ENCODE measurements at places on chromosomes 6 and 20.

DNA sequence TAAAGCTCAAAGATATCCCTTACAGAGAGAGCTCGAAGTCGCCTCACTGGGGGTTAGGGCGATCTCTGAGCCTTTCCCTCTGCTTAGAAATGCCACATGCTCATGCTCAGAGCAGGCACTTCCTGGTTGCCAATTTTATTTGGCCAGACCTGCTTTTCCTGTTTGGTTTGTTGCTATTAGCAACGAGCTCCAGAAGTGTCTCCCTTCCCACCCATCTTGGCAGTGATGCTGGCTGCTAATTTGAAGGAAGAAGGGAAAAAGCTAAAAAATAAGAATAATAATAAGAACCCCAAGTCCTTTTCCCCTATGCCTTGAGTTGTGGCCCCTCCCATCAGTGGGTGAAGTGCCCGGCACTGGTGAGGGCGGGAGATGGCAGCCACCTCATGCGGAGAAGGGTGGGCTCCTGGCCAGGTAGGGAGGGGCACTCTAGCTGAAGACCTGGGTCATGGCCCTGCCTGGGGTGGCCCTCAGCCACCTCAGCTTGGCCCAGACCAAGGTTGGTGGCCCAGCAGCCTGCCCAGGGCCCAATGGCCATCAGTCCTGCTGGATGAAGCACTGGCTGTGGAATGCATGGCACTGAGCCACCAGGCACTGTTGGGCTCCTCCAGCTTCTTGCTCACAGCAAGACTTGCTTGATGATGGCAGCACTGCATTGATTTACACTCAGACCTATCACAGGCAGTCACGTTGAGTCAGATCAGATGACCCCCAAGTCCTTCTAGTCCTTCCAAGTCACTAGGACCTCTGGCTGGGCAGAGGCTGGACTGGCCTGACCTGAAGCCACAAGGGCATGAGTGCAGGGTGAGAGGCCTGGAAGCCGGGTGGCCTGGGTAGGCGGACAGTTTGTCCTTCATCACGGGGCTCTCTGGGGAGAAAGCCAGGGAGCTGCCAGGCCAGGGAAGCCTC is 79.0 kb downstream of the SYNJ2 start:
- peak; percentile 91 for DNase-seq

- no peak for DNase-seq
These were observed 20.8 kb upstream of the FAM83D start for GRCh38 chr20:38905375-38905774.

GRCh38 chr6:145331066-145331465 is 404.3 kb downstream of the EPM2A start:
- DNase-seq: no peak

GRCh38 chr20:43140726-43141125 is 49.0 kb downstream of the PTPRT start:
- no peak for DNase-seq

DNA sequence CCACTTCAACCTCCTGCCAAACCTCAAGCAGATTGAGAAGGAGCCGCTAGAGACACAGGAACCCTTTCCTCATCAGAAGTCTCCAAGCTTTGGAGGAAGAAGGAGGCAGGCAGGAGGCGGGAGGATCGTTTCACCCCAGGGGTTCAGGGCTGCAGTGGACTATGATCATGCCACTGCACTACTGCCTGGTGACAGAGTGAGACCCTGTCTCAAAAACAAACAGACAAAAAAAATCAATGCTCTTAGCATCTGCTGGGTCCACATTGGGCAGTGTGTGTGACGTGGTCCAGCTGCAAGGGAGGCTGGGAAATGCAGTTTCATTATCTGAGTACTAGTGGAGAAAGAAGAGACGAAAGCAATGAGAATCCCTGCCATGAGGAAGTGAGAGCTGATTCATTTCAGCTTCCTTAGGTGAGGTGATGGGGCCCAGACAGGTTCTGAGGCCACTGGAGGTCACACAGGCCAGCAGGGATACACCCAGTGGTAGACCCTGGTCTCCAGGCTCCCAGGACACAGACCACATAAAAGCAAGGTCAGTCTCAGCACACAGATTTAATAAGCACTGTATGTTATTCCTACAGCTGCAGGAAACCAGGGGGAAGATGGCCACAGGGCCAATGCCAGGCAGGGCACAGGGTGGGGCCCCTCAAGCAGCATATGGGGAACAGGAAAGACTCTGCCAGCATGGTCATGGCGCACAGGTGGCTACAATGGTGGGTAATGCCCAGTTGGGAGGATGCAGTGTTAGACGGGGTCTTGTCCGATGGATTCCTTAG is 4.3 kb downstream of the GFRA4 start:
- DNase-seq: no peak

- DNase-seq: no peak
These were observed 178.3 kb downstream of the CARMIL1 start for GRCh38 chr6:25457516-25457915.

DNA sequence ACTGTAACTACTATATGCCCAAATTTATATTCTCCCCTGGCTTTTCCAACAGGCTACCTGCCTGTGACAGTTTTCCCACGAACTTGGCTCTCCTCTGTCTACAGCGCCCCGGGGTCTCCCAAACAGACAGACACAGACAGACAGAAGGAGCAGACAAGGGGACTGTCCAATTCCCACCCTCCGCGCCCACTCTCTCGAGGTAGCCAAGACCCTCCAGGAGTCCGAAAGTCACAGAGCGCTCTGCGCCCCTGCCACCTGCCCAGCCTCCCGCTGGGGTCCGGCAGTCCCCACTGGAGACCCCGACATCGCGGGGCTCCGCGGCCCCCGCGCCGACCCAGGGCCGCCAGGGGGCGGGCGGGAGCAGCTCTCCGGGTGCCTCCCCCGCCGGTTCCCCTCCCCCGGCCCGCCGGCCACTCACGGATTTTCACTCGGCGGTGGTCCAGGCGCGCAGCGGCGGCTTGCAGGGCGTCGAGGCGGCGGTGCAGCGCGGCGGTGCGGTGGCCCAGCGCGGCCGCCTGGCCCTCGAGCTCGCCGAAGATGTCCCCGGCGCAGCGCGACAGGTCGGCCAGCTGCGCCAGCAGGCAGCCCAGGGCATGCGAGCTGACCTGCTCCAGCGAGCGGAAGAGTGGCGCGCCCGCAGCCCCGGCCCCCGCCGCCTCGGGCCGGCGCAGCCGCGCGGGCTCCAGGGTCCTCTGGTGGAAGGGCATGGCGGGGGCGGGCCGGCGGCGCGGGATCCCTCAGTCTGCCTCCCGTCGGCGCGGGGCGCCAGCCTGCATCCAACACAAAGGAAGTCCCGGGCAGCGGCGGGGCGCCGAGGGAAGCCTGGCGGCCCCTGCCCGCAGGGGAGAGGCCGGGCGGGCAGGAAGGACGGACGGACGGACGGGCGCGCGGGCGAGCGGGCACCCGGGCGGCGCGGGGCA is 81.3 kb upstream of the CCDC28A start:
- peak; percentile 86 for DNase-seq

GRCh38 chr20:4483486-4483885 is 238.2 kb upstream of the PRND start:
- peak; percentile 81 for DNase-seq

- no peak for DNase-seq
These were observed 49.4 kb upstream of the ARMC2 start for GRCh38 chr6:108798670-108799353.

DNA sequence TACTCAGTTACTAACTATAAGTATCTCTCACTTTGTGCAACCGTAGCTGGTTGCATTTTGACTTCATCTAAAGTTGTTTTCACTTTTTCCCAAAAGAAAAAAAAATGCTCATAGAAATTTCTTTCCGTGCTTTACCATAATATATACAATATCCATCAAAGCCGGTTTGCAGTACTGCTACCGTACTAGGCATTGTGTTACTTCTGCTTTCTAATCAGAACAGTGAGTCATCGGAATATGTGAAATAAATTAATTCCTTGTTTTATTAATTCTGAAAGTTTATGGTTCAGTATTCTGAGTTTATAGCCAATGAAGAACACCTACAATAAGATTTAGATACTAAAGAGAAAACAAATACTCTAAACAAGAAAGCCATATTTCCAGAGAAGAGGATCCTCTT is 72.5 kb downstream of the TNFRSF21 start:
- no peak for DNase-seq

DNA sequence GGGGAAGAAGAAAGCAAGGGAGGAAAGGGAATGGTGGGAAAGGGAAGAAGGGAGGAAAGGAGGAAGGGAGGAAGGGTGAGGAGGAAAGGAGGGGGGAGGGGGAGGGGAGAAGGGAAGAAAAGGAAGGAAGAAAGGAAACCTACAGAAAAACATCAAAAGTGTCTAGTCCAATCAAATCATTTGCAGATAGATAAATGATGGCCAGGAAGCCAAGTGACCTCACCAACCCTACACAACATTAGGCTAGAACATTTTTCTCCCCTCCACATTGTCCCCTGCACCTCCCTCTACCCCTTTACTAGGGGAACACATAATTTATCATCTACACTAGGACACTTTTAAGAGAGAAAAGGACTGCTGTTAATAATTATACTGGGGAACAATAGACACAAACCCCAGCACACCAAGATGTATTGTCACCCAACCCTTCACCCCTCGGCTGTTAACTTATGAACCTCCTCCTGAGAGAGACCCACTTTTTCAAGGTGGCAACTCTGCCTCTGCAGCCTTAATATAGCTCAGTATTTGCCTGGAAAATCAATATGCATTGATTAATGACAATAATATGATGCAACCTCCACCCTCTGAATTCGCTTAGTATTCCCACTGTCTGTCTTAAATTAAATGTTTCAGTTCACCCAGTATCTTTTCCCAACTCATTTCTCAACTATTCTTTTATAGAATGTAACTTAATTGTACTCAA is 231.2 kb downstream of the PTPRT start:
- DNase-seq: no peak

GRCh38 chr6:52284131-52284459 is 447 bp downstream of the MCM3 start:
- peak; percentile 53 for DNase-seq

GRCh38 chr6:53703047-53703446 is 37.5 kb upstream of the KLHL31 start:
- no peak for DNase-seq

DNA sequence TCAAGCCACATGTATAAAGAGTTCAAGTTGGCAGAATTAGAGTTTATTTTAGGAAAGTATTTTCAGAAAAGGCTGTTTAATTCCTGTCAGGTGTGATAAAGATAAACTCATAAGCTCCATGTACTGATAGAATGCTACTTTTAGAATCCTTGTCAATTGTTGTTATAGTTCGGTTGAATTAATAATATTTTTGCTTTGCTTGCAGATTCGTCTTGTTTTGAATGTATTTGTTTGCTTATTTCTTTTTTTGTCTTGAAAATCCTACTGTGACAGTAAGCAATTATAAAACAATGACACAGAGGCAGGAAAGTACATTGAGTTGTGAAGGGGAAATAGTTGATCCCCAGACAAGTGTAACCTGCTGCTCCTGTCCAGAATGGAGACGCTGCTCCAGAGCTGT is 333.9 kb upstream of the PLCB4 start:
- no peak for DNase-seq

- no peak for DNase-seq
These were observed 5.7 kb downstream of the BCL2L1 start for GRCh38 chr20:31716818-31717477.

DNA sequence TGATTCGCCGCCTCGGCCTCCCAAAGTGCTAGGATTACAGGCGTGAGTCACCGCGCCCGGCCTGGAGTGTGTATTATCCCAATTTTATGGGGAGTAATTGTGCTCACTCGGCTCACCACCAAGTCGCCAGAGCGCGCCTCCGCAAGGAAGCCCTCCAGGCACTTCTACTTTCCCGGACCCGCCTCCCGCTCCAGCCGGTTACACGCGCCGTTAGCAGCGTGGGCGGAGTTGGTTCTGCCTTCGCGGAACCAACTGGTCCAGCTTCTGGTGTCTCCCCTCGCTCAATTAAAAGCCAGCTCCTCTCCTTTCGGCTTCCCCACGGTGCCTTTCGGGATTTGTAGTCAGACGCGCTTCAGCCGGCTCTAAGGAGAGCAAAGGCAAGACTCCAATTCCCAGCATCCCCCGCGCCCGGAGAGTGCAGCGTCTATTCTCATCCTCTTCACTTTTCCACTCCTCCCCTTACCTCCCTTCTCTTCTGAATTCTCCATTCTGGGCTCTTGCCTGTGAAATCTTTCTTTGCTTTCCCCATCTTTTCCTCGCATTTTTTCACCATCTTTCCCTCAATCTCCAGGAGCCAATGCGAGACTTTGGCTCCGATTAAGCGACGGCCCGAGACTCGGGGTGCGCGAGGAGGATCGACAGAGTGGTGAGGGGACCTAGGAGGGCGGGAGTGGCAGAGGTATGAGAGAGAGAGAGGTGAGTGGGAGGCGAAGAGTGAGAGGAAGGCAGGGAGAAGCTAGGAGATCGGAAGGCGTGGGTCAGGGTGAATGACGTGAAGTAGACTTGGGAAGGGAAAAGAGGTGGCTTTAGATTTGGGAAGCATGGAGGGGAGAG is at the start of gene GTF2H4:
Gene GTF2H4, plus strand, starts transcription at position 450 of the 834 bp plus-strand sequence.
- DNase-seq: peak; percentile 99

- DNase-seq: no peak
These were observed 17.9 kb downstream of the C6orf15 start for GRCh38 chr6:31094389-31094881.

DNA sequence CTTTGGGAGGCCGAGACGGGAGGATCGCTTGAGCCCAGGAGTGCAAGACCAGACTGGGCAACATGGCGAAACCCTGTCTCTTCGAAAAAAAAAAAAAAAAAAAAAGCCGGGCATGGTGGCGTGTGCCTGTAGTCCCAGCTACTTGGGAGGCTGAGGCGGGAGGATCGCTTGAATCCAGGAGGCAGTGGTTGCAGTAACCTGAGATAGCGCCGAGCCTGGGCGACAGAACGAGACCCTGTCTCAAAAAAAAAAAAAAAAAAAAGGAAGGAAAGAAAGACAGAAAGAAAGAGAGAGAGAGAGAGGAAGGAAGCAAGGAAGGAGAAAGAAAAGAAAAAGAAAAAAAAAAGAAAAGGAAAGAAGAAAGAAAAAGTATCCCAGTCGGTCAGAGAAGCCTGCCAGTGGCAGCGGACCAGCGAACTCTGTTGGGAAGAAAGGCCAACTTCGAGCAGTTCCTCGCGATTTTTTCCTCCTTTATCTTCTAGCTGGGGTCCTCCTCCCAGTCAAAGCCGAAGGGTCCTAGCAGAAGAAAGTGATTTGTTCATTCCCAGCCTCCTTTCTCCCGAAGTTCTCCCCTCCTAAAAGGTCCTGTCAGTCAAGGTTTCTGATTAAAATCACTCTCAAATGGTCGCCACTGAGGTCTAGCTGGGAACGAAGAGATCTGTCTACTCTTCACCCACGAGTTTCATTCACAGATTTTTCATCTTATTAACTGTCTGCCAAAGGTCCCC is 2.4 kb upstream of the SYCP2L start:
- no peak for DNase-seq

DNA sequence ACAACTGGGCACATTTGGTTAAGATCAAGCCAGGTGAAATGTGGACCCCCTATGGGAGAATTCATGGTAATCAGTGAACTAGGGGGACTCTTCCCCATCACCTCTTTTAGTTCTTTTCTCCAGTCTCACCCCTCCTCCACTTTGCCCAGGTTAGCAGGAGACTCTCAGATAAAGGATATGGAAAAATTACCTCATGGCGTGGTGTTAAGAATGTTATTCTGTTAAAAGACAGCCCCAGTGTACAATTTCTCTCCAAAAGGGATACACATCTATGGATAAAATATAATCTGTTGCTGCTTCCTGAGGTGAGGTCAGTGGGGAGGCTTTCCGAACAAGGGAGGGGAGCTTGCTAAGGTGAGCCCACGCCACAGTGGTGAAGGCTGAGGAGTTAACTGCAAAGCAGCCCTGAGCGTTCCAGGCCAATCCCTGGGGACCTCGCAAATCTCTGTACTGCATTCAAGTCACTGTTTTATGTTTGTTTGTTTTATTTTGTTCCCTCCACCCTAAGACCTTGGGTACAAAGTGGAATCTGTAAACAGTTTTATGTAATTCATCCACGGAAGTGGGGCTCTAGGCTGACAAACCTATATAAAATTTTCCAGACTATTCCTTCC is 52.0 kb downstream of the ADGRF1 start:
- DNase-seq: peak; percentile 30

Measured in lung (tissue), 17 donors.